ENCODE measurements at places on chromosomes 2 and 18. TPM values are rescaled to one million over a fixed set of nuclear protein-coding genes. Genes with fewer than 3 reads are reported as not detected.

DNA sequence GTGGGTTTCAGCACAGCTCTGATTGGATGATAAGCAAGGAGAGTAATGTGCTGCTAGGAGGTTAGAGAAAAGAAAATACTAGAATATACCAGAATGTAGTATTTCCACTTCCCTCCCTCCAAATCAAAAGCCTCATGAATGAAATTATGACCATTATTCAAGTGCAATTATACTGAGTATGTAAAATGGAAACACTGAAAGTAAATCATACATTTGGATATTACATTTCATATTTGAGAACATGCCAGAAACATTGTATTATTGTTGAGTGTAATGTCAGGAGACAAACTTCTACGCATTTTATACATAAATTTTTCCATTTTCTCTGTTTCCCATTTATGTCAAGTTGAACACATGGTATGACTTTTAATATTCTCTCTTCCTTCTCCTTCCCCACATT is 942 bp upstream of the CETN1 start:
- DNase-seq = no peak

- DNase-seq = peak; percentile 55
Measured at GRCh38 chr2:42567806-42568400, 529 bp upstream of the MTA3 start.

GRCh38 chr2:215921895-215922294 is 91.5 kb downstream of the MREG start:
- peak; percentile 73 for DNase-seq

The DSG2 gene
- 18.1 TPM for total RNA-seq

Measured in stomach (tissue), 19 donors.